Tibial artery (tissue), 4 donors: ENCODE measurements at places on chromosomes 6 and 20.

DNA sequence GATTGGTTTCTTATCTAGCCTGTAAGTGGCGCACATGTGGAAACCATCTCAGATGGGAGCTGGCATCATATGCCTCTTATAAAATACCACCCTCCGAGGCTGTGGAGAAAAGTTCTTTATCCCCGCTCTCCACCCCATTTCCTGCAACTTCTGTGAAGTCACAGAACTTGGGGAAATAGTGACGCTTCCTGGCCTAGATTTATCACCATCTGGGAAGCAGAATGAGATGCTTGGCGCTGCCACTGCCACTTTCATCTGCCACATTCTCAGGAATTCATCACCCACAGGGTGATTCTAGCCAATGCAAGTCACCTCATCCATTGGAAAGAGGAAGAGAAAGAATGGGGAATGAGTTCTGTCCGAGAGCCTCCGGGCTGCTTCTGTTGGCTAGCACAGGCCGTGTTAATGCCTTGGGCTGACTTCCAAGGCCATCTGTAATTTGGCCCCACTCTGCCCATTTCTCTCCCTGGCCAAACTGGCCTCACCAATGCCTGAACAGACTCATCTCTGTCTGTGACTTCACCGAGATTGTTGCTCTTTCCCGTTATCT, 148.8 kb upstream of the SOX4 start:
- H3K27me3 ChIP-seq, result no peaks in the 10 kb centered on the region
- H3K4me1 ChIP-seq, result no peaks in the 10 kb centered on the region
- DNase-seq, result no peak
- H3K4me3 ChIP-seq, result no peak overlapping the region
- H3K27ac ChIP-seq, result no peak overlapping the region

DNA sequence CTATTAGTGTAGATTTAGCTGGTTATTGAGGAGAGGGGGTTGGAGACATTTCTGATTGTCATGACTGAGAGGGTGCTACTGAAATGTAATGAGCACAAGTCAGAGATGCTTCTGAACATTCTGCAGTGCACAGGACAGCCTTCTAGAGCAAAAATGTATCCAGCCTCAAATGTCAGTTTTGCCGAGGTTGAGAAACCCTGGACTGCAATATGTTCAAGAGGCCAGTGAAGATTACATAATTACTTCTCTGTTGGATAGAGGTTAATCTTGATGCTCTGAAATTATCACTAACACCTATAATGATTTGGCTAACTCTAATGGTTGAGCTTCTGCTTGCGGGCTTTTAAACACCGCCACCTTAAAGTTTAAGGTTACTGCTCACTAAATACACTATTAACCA, 3.4 kb upstream of the DUSP22 start:
- H3K27me3 ChIP-seq, result no peaks in the 10 kb centered on the region
- no peak overlapping the region for H3K27ac ChIP-seq
- H3K4me3 ChIP-seq, result no peak overlapping the region
- H3K36me3 ChIP-seq, result no peaks in the 10 kb centered on the region
- no peak for DNase-seq

DNA sequence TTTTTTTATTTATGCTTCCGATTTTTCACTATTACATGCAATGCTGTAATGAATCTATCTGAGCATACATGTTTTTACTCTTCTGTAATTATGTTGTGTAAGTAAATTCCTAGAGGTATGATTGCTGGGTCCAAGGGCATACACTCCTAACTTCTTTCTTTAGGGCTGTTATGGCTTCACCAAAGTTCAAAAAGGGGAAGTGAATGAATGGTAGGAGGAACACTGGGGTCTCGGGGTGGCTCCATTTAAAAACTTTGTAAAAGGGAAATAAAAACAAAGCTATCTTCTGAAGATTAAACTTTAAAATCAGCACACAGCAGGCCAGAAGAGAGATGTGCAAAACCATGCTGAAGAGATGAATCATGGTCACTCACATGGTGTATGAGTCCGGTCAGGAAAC, 289.1 kb upstream of the SUPT3H start:
- peaks cover 21% of the 10 kb centered on the region for H3K27me3 ChIP-seq
- no peak overlapping the region for H3K27ac ChIP-seq
- no peaks in the 10 kb centered on the region for H3K36me3 ChIP-seq
- no peak overlapping the region for H3K4me3 ChIP-seq
- DNase-seq, result no peak
- H3K4me1 ChIP-seq, result peaks cover 9% of the 10 kb centered on the region

GRCh38 chr20:63856098-63856511, 5.2 kb upstream of the ABHD16B start:
- H3K36me3 ChIP-seq, result no peaks in the 10 kb centered on the region
- DNase-seq, result no peak
- H3K27ac ChIP-seq, result no peak overlapping the region
- H3K4me1 ChIP-seq, result no peaks in the 10 kb centered on the region
- no peak overlapping the region for H3K4me3 ChIP-seq

GRCh38 chr6:81735756-81736380, 16.6 kb downstream of the TENT5A start:
- no peaks in the 10 kb centered on the region for H3K36me3 ChIP-seq
- no peaks in the 10 kb centered on the region for H3K4me1 ChIP-seq
- no peak overlapping the region for H3K4me3 ChIP-seq
- no peak overlapping the region for H3K27ac ChIP-seq

DNA sequence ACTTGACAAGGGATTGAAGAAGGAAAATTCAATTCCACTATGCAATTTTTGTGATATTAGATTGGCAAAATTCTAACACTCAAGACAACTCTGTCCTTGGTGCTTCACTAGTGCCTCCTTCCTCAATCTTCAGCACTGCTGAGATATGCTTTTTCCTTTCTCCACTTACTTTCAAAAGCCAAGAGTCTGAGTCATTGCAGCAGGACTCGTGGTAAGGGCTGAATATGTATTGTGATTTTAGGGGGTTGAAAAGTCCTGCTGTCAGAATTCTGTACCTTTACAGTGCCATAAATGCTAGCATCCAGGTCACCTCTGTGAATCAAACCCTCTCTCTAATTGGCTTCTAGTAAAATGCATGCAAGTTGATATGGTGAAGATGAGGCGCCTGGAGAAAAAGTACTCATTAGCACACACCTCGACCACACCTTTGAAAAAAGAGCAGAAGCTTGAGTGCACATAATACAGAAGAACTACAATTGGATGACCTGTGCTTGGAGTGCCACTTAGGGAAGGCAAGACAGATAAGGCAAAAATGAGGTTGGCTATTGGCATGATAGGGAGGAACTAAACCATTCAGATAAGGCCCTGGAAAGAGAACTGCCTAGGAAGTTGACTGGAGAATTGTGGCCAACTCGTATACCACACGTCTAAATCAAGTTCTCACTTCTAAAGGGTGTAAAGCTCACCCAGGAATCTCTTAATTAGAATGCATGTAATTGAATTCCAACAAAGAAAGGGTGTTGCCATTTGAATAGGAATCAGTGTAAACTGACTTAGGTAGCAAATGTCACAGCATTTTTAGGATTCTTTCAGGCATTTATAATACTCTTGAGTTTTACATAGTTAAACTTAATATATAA, 43.6 kb upstream of the FAM83B start:
- no peaks in the 10 kb centered on the region for H3K4me1 ChIP-seq
- H3K27me3 ChIP-seq, result no peaks in the 10 kb centered on the region
- H3K4me3 ChIP-seq, result no peak overlapping the region
- H3K36me3 ChIP-seq, result no peaks in the 10 kb centered on the region
- H3K27ac ChIP-seq, result no peak overlapping the region
